8988T (cell line): ENCODE measurements at places on chromosomes 12 and 14.

GRCh38 chr14:33786091-33786825, 164.6 kb downstream of the EGLN3 start:
- DNase-seq, result no peak

- no peak for DNase-seq
These were observed 38.7 kb downstream of the RASAL1 start for GRCh38 chr12:113096675-113097461.

DNA sequence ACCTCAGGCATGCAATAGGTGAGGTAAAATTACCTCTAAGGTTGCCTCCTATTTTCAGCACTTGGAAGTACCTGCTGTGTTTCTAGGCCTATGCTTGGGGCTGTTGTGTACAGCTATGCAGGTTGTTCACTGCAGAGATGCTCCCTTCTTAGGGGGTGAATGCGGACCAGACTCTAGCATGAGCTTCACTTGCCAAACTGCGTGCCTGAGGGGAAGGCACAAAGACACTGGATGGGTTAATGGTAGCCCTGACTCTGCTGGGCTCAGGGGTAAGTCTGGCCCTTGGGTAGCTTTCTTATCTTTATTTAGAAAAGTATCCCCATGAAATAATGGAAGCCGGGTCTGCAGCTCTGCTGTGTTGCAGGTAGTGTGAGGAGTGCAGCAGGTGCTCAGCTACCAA, 35.7 kb downstream of the B4GALNT3 start:
- DNase-seq, result no peak

GRCh38 chr14:58992935-58993334, 195.5 kb upstream of the DAAM1 start:
- DNase-seq, result no peak

GRCh38 chr14:99026471-99026870, 245.5 kb downstream of the BCL11B start:
- no peak for DNase-seq

DNA sequence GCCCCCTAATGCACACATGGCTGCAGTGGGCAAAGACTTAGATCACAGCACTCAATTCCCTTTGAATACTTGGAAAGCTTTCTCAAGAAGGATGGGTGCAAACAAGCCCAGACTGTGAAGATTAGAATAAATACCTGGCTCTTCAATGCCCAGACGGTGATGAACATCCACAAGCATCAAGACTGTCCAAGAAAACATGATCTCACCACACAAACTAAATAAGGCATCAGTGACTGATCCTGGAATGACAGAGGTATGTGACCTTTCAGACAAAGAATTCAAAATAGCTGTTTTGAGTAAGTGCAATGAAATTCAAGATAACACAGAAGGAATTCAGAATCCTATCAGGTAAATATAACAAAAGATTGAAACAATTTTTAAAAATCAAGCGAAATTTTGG, 43.8 kb upstream of the ZDHHC17 start:
- no peak for DNase-seq

DNA sequence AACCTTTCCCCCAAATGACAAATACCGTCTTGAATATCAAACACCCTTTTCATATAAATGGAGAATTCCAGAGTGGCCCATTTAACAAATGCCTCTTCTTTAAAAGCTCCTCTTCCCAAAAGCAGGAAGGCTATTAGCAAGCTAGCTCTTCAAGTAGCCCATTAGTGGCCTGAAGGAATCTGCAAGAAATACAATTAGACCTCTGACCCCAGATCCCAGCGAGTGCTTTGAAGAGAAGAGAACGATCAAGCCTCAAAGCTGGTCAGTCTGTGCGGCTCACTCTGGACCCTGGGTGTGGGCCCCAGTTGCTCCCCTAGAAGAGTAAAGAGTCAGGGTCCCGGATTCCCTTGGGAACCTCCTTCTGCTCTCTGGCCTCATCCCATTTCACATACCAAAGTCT, 325.6 kb downstream of the NUAK1 start:
- DNase-seq, result no peak

GRCh38 chr14:64249363-64249762, 44.8 kb downstream of the ESR2 start:
- DNase-seq, result no peak

GRCh38 chr12:124713436-124714082, 146.1 kb upstream of the NCOR2 start:
- DNase-seq, result no peak

DNA sequence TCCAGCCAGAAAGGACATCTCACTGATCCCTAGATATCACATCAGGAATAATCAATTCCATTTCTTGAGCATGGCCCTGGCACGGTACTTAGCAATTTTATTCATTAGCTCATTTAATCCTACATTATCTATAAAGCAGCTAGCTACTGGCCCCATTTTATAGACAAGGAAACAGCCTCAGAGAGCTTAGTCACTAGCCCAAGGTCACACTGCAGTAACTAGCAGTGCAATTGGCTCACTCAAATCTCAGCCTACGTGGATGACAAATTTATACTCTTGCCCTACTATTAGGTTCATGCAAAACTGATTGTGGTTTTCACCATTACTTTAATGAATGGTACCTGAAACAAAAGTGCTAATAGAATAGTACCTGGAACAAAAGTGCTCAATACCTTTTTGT, 41.7 kb downstream of the NUAK1 start:
- no peak for DNase-seq

GRCh38 chr12:64452559-64453329, 824 bp downstream of the TBK1 start:
- no peak for DNase-seq

- no peak for DNase-seq
These were observed 103.6 kb downstream of the ATXN7L3B start for GRCh38 chr12:74641262-74641661.

DNA sequence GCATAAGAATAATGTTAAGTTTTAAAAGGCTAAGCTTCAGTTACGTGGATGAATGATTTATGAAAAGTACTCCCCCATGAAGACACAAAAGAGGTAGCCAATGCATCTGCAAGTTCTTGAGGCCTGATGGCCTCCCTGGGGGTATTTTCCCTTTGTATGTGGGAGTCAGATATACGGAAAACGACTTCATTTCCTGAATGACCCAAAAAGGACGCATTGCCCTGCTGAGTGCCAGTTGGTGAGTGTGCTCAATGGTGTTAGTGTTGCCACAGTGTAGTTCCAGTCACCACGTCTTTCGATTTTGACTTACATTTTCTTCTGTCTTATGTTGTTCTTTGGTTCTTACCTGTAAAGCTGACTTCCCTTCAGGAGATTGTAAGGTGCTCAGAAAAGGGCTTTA, 8.0 kb downstream of the ETV6 start:
- no peak for DNase-seq

- no peak for DNase-seq
These were observed 55.4 kb upstream of the FUT8 start for GRCh38 chr14:65357113-65357512.

GRCh38 chr14:46490238-46490685, 161.3 kb downstream of the RPL10L start:
- DNase-seq, result no peak

GRCh38 chr12:46701356-46701755, 124.4 kb downstream of the SLC38A4 start:
- no peak for DNase-seq

GRCh38 chr12:22313963-22314330, 20.6 kb downstream of the ST8SIA1 start:
- DNase-seq, result no peak

DNA sequence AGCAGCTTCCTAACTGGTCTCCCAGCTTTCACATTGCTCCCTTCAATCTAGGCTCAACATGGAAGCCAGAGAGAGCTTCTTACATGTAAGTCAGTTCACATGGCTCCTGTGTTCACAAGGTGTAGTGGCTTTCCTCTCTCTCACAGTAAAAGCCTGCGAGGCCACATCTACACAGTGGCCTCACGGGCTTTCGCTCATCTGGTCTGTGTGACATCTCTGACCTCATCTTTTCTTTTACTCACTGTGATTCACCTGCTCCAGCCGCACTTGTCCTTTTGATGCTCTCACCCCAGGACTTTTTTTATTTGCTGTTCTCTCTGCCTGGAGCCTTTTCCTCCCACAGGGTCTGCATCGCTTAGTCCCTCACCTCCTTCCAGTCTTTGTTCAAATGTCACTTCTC, 122.1 kb downstream of the SLC5A8 start:
- DNase-seq, result no peak

- no peak for DNase-seq
These were observed 408 bp upstream of the CACNA2D4 start for GRCh38 chr12:1918884-1919236.

- DNase-seq, result no peak
These were observed 838 bp downstream of the LRIG3 start for GRCh38 chr12:58919231-58920101.

GRCh38 chr12:2959192-2959504, at the start of gene TEAD4:
TEAD4 (plus strand) TSS chr12:2959397.
- DNase-seq, result peak; percentile 92

- no peak for DNase-seq
These were observed 411.9 kb downstream of the TMEM121 start for GRCh38 chr14:105938055-105938863.

GRCh38 chr12:126676434-126676833, 1590.5 kb upstream of the TMEM132C start:
- no peak for DNase-seq

DNA sequence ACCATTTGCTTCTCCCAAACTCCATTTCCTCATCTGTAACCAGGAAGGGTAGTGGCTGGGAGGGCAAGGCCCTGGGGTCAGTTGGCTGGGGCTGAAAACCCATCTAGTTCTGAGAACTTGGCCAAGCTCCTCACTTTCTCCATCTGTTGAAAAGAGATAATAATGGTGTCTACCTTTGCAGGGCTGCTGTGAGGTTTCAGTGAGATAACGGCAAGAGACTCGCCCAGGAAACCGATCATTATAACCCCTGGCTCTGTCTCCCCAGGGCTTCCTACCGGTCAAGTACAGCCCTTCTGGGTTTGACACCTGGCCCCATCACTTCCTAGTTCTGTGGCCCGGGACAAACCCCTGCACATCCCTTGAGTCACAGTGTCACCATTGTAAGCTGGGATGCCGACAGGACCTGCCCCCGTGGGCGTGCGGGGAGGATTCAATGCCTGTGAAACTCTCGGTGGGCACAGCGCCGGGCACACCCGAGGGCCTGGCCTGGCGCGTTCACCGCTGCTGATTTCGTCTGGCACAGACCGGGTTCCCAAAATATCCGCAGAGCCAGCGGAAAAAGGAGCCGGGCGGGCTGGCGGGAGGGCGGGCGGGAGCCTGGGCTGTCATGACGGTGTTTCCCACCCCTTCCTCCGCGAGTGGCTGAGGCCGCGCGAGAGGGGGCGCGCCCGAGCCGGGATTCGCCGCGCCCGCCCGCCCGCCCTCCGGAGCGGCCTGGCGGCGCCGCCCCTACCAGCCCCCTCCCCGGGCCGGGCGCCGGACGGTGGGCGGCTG, 4.4 kb downstream of the KMT5A start:
- peak; percentile 96 for DNase-seq

- no peak for DNase-seq
These were observed 175.2 kb downstream of the PAWR start for GRCh38 chr12:79515530-79515935.

DNA sequence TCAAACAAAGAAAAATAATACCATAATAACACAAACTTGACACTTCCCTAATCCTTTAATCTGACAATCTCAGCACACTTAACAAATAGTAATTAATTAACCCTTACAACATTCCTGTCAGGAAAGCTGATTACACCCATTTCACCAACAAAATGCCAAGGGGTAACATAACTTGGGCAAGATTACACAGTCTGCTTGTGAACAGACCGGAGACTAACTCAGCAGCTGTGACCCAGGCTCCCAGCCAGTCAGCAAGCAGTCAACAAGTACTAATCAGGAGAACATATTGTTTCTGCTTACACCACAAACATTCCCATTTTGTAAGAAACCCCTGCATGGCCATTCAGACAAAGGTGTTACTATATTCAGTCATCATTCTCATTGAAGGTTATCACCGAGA, 592.5 kb upstream of the FLRT2 start:
- no peak for DNase-seq

GRCh38 chr12:10374624-10375018, 15.2 kb downstream of the KLRK1 start:
- no peak for DNase-seq

DNA sequence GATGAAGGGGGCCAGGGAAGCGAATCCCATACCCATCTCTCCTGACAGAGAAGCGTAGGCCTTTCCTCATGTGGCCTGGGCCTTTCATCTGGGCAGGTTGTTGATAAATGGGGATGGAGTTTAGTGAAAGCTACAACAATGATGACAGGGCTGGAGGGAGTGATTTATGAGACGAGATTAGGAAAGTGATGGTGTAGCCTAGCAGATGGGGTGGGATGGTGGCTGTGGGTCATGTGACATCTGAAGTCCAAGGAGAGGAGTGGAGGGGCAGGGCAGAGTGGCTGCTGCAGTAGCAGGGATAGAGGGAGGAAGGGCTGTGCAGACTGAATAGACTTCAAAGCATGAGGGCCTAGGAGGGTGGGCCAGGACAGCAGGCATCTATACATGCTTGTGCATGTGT, 85.5 kb downstream of the ADCK1 start:
- no peak for DNase-seq

DNA sequence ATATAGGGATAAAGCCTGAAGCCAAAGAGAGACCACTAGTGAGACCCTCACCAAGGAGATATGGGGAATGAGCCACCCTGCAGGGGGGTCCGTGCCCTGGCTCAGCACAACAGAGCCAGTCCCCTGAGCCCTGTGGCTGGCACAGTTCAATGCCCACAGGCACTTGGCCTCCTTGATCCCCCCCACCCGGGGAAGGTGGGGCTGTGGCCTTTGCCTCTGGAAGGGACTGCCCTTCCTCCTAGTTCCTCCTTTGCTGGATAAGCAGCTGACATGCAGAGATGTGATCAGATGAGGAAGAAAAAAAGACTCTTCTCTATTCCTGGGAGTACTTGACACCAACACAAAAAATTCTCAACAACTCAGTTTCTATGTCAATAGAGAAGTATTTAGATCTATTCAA, 19.9 kb downstream of the TTC7B start:
- DNase-seq, result no peak

- DNase-seq, result no peak
These were observed 21.6 kb downstream of the NCOR2 start for GRCh38 chr12:124545508-124546418.

GRCh38 chr12:92010853-92011701, 134.6 kb downstream of the BTG1 start:
- DNase-seq, result no peak

GRCh38 chr12:49863946-49864797, 21.3 kb upstream of the BCDIN3D start:
- DNase-seq, result no peak

GRCh38 chr14:69755784-69756183, 11.2 kb upstream of the SRSF5 start:
- DNase-seq, result no peak

GRCh38 chr12:101839324-101840283, 8.8 kb upstream of the GNPTAB start:
- DNase-seq, result peak; percentile 26

- no peak for DNase-seq
These were observed 9.0 kb downstream of the ADCY6 start for GRCh38 chr12:48779869-48780268.
